ENCODE measurements at places on chromosomes 4 and X.

DNA sequence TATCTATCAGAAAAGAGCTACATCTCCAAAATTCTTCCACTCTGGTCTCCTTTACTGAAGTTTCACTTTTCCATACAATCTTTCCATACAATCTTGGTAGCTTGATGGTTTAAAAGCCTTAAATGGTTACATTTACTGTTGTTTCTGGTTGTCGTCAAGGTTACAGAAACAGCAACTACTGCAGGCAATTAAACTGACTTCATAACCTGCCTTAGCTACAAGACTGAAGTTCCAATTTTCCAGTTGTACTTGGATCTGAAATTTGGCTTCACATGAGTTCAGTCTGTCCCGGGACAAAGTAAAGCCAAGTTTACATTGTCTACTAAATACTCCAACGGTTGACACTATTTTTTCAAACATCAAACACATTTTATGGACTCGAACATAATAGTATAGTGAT, 326.4 kb downstream of the ANKRD50 start:
- no peaks in the 10 kb centered on the region for H3K36me3 ChIP-seq
- no peaks in the 10 kb centered on the region for H3K4me1 ChIP-seq
- H3K4me3 ChIP-seq: no peak overlapping the region
- H3K27me3 ChIP-seq: no peaks in the 10 kb centered on the region

DNA sequence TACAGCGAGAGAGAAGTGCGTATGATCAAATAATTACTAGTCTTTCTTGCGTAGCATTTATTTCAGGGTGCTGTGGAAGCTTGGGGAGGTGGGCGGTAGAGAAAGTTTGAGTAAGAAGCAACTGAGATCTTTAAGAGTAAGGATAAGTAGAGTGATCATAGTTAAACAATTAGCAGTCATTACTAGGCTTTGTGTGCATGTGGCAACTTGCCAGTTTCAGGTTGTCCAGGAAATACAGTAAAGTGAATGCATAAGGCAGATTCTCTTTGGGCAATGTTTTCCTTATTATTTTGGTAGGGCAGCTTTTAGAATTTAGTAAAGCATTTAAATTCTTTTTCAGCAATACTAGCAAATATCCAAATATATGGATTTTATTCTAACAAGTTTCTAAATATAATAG, 57.0 kb downstream of the HPGDS start:
- DNase-seq: no peak
- H3K27me3 ChIP-seq: no peaks in the 10 kb centered on the region
- no peak overlapping the region for H3K4me3 ChIP-seq
- H3K4me1 ChIP-seq: no peaks in the 10 kb centered on the region

DNA sequence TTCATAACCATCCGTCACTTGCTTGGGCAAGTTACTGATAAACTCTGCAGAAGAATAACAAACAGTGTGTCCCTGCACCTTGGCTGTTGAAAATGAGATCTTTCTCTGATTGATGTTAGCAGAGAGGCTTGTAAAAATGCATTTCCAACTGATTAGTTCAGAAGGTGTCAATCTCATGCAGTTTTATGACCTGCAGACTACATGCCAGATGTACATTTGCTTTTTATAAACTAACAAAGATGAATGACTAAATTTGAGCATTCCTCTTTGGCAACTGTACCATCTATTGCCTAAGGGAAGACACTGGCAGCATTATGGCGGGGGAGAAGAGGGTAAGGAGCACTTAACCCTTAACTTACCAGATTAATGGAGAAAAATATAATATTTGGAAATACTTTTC, 192.8 kb downstream of the DCTD start:
- no peak overlapping the region for H3K4me3 ChIP-seq
- H3K36me3 ChIP-seq: no peaks in the 10 kb centered on the region
- no peaks in the 10 kb centered on the region for H3K27me3 ChIP-seq

GRCh38 chr4:26261405-26261804, 59.4 kb upstream of the RBPJ start:
- no peak overlapping the region for H3K4me3 ChIP-seq
- no peaks in the 10 kb centered on the region for H3K4me1 ChIP-seq
- H3K27me3 ChIP-seq: no peaks in the 10 kb centered on the region

DNA sequence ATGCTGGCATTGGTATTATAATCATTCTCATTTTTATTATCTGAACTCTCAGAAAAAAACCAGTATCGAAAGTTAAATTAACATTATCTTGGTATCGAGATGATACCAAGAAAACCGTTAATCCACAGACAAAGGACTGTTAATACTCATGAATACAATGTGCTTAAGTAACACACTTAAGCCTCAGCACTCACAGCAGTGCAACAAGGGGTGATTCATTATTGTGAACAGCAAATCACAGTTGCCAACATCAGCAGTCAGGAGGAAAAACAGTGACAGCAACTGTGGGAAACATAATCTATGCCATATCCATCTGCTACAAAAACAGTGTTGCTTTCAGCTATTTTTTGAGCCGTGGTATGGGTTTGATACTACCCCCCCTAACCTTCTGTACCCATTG, 210.9 kb upstream of the ATOH1 start:
- no peak overlapping the region for H3K27ac ChIP-seq
- DNase-seq: no peak
- H3K4me1 ChIP-seq: no peaks in the 10 kb centered on the region

DNA sequence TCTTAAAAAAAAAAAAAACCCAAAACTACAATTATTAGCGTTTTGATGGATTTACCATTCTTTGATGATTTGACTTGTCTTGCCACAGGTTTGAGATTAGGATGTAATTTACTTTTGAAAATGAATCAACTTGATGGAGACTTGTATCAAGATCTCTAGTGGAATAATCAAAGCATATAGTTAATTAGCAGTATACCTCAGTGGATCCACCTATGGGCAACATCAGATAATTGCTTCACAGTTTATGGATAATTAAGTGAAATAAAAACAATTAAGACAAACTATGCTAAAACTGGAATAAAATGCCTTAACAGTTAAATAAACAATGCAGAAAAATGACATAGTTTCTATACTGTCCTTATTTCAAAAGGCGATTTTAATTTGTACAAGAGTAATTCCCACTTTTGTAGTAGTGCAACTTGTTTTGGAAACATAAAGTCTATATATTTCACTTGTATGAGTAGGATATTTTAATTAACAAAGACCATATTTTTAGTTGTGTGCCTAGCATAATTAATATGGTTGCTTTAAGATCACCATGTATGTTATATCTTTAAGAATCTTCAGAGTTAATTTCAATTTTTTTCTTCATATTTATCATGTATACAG, 4.2 kb downstream of the CPEB2 start:
- H3K27me3 ChIP-seq: no peaks in the 10 kb centered on the region
- 0 out of 2 replicates have a peak, but pooled peaks cover 5% of the 10 kb centered on the region for H3K4me1 ChIP-seq
- H3K36me3 ChIP-seq: no peaks in the 10 kb centered on the region
- H3K27ac ChIP-seq: no peak overlapping the region

DNA sequence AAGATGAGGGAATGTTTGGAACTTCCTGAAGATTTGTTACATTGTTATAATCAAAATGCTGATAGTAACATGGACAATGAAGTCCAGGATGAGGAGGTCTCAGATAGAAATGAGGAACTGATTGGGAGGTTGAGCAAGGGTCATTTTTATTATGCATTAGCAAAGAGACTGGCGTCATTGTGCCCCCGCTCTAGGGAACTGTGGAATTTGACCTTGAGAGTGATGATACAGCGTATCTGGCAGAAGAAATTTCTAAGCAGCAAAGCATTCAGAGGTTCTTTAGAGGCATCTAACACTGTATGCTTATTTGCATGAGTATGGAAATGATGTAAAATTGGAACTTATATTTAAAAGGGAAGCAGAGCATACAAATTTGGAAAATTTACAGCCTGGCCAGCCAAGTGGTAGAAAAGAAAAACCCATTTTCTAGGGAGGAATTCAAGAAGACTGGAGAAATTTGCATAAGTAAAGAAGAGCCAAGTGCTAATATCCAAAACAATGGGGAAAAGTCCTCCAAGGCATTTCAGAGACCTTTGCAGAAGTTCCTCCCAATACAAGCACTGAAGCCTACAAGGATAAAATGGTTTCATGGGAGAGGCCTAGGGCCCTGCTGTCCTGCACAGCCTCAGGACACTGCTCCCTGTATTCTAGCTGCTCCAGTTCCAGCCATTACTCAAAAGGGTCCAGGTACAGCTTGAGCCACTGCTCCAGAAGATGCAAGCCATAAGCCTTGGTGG, 483.0 kb upstream of the NDST4 start:
- H3K27me3 ChIP-seq: no peaks in the 10 kb centered on the region
- H3K4me1 ChIP-seq: no peaks in the 10 kb centered on the region
- no peak for DNase-seq
- no peak overlapping the region for H3K27ac ChIP-seq
- no peak overlapping the region for H3K4me3 ChIP-seq

DNA sequence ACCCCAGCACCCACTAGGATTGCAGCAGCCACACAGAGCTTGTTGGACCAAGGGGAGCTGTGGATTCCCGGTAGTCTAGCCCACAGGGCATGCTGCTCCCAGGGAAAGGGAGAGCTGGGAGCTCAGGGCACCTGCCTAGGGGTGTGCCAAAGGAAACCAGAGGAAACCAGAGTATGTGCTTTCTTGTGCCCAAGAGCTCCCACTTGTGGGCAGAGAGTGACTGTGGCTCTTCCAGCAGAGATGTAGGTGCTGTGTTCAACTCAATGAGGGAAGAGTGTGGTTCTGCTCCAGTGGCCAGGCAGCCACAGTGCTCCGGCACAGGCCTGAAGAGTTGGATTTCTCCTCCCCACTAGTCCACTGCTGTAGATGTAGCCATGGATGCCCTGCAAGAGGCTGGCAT, 1050.0 kb upstream of the INTU start:
- no peak overlapping the region for H3K27ac ChIP-seq
- no peaks in the 10 kb centered on the region for H3K27me3 ChIP-seq
- DNase-seq: no peak
- no peaks in the 10 kb centered on the region for H3K4me1 ChIP-seq
- no peak overlapping the region for H3K4me3 ChIP-seq

- no peak for DNase-seq
- H3K27me3 ChIP-seq: no peaks in the 10 kb centered on the region
- no peak overlapping the region for H3K27ac ChIP-seq
Measured at GRCh38 chr4:169899295-169899694, 126.9 kb downstream of the MFAP3L start.

DNA sequence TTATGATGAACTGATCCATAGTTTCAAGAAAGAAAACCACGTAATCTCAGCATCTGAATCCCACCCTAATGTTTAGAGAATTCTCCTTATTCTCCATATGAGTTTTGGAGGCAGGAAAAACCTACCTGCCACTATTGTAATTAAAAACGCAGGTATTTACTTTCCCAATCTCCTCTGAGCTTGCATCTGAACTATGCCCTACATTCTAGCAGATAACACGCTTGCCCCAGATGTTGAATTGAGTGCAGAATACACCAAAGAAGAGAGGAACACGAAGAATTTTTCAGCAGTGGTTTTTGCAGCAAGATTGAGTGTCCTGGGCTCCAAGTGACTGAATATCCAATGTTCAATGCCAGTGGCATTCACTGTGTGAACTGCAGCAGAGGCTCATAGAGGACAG, 182.4 kb downstream of the COX18 start:
- H3K4me1 ChIP-seq: peaks cover 7% of the 10 kb centered on the region
- no peak overlapping the region for H3K4me3 ChIP-seq
- no peak overlapping the region for H3K27ac ChIP-seq
- H3K27me3 ChIP-seq: no peaks in the 10 kb centered on the region
- DNase-seq: no peak
- H3K36me3 ChIP-seq: no peaks in the 10 kb centered on the region

- no peak for DNase-seq
- no peak overlapping the region for H3K4me3 ChIP-seq
- no peaks in the 10 kb centered on the region for H3K27me3 ChIP-seq
- H3K4me1 ChIP-seq: no peaks in the 10 kb centered on the region
- H3K36me3 ChIP-seq: no peaks in the 10 kb centered on the region
- H3K27ac ChIP-seq: no peak overlapping the region
Measured at GRCh38 chr4:177404342-177404741, 37.9 kb downstream of the AGA start.

GRCh38 chrX:108541286-108541685, 101.6 kb downstream of the COL4A5 start:
- H3K36me3 ChIP-seq: no peaks in the 10 kb centered on the region
- no peaks in the 10 kb centered on the region for H3K4me1 ChIP-seq
- DNase-seq: no peak
- no peaks in the 10 kb centered on the region for H3K27me3 ChIP-seq
- H3K27ac ChIP-seq: no peak overlapping the region

DNA sequence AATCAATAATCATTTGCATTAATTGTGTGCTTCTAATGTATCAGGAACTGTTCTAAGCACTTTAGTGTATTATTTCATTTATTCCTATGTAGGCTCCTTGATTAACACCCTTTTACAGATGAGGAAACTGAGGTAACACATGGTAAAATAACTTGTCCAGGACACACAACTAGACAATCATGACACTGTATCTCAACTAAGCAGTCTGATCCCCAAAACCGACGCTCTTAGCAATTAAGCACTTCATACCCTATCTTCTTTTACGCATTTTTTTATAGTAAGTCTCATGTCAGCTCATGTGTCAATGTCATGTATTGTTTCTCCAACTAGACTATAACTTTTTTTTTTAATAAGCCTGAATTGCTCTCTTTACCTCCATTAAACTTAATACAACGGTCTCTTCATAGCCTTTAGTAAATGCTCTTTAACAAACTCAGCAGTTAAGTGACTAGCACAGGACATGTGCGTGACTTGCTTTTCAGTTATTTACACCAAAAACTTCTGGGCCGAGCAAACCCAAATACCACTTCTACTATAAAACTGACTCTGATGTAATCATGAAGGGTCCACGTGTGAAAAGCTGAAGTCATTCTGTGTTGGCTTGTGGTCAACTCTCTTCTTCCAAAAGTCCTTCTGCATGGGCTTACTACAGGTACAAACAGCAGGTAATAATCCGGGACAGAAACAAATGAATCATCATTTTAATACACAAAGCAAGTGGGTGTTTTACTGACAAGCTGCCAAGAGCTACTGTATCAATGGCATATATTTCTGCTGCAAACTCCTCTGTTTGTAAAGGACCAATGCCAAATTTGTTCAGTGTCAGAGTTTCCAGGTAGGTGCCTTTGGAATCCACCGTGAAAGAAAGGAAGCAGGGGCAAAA, 7.9 kb upstream of the AMBN start:
- no peak overlapping the region for H3K4me3 ChIP-seq
- no peak overlapping the region for H3K27ac ChIP-seq
- H3K4me1 ChIP-seq: no peaks in the 10 kb centered on the region
- DNase-seq: no peak
- no peaks in the 10 kb centered on the region for H3K27me3 ChIP-seq

DNA sequence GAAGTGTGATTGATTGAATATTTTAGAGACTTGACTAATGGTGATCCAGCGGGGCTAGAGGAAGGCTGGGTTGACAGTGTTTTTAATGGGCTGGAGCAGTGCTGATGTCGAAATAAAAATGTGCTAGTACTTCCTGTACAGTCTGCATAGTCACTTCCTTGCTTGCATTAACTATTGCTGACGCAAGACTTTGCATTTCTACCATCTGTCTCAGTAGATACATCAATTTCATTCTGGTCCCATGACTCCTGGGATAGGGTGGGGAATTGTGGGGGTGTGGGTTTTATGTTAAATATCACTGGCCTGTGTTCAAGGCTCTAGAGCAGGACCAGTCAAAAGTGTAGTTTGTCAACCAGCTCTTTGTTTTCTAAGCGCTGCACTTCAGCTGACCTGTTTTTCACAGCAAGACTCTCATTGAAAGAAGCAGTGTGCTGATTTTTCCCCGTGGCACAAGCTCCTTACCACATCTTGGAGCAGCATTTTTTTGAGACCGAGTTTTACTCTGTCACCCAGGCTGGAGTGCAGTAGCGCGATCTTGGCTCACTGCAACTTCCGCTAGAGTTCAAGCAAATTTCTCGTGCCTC, 35.2 kb upstream of the PHEX start:
- H3K4me1 ChIP-seq: no peaks in the 10 kb centered on the region
- H3K36me3 ChIP-seq: no peaks in the 10 kb centered on the region
- no peak overlapping the region for H3K27ac ChIP-seq

- H3K36me3 ChIP-seq: no peaks in the 10 kb centered on the region
- H3K27ac ChIP-seq: no peak overlapping the region
- no peaks in the 10 kb centered on the region for H3K27me3 ChIP-seq
- no peaks in the 10 kb centered on the region for H3K4me1 ChIP-seq
- no peak overlapping the region for H3K4me3 ChIP-seq
Measured at GRCh38 chr4:73844345-73844744, 7.9 kb downstream of the CXCL6 start.

Data from Caco-2 (cell line).